Activated CD4-positive, alpha-beta T cell treated with anti-CD3 and anti-CD28 coated beads, Interleukin-2, amount 10 ng/mL, durations not matched to agents 7 days and 5 days (primary cell): ENCODE measurements at places on chromosomes 11 and 22.
A peak's percentile ranks its signal among the peaks of the same experiment; 100 is the strongest.

- H3K27me3 ChIP-seq: no peaks in the 10 kb centered on the region
- no peaks in the 10 kb centered on the region for H3K4me1 ChIP-seq
- H3K27ac ChIP-seq: no peak overlapping the region
- DNase-seq: no peak
- no peak overlapping the region for H3K4me3 ChIP-seq
- H3K36me3 ChIP-seq: no peaks in the 10 kb centered on the region
Measured at GRCh38 chr11:16871368-16871767, 132.9 kb downstream of the C11orf58 start.

GRCh38 chr11:115996808-115997188, 492.6 kb upstream of the CADM1 start:
- H3K4me1 ChIP-seq: no peaks in the 10 kb centered on the region
- DNase-seq: no peak
- no peak overlapping the region for H3K27ac ChIP-seq
- H3K27me3 ChIP-seq: peaks cover under 1% of the 10 kb centered on the region
- no peak overlapping the region for H3K4me3 ChIP-seq

DNA sequence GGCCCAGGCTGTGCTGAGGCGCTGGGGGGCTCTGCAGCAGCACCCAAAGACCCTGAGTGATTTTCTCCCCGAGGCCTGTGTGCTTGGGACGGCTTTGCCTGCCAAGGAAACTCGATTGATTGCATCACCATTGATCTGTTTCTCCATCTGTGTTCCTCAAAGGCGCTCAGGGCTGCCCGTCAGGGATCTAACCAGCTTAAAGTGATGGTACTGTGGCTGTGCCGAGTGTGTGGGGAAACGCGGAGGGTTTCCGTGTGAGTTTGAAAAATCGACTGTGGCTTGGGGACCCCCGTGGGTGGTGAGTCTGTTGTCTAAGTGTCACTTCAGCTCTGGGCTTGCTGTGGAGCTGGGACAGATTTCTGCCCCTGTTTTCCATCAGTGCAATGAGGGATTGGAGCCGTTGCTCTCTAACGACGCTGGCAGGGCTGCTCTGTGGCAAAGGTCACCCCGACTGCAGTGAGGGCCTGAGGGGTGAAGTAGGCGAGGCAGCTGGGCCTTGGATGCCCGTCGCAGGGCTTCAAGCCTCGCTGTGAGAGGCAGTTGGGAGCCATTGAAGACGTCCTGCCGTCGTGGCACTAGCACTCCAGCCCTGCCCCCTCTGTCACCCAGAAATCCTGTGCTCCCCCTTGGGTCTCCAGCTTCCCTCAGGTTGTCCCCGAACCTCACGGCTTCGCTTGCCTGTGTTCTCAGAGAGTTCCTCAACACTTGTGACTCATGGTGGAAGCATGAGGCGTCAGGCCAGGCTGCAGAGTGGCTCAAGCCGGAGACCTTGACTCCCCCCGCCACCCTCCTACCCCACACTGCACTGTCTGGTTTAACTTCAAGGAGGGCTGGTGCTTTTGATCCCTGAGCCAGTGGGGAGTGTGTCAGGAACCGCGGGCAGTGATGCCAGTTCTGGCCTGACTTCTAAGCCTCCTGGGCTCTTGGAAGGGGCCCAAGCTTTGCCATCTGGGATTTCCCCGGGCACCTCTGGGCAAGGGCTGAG, 21.8 kb downstream of the CACNA1I start:
- peaks cover 6% of the 10 kb centered on the region for H3K4me1 ChIP-seq
- no peak overlapping the region for H3K27ac ChIP-seq
- peaks cover 8% of the 10 kb centered on the region for H3K27me3 ChIP-seq
- no peak for DNase-seq
- H3K36me3 ChIP-seq: no peaks in the 10 kb centered on the region

- DNase-seq: no peak
- H3K4me1 ChIP-seq: no peaks in the 10 kb centered on the region
- H3K27me3 ChIP-seq: no peaks in the 10 kb centered on the region
- H3K27ac ChIP-seq: no peak overlapping the region
Measured at GRCh38 chr22:49418341-49418894, 409.3 kb downstream of the BRD1 start.

DNA sequence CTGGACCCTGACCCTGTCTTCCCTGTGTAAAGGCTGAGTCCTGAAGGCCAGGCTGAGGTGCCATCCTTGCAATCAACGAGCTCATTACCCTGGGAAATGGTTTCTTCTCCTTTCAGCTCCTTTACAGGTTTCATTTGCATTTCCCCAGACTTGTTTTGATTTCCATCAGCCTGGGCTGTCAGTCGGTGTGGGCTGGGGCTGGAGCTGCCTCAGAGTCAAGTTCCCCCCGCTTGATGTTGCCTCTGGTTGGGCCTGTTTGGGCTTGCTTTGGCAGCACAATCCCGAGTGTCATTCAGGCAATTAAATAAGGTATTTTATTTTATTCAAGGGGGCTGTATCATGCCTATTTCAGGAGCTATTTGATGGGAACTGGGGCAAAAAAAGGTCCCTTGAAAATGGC, 424.9 kb downstream of the INSC start:
- no peak overlapping the region for H3K4me3 ChIP-seq
- DNase-seq: no peak
- H3K27ac ChIP-seq: no peak overlapping the region
- no peaks in the 10 kb centered on the region for H3K4me1 ChIP-seq
- H3K27me3 ChIP-seq: no peaks in the 10 kb centered on the region

DNA sequence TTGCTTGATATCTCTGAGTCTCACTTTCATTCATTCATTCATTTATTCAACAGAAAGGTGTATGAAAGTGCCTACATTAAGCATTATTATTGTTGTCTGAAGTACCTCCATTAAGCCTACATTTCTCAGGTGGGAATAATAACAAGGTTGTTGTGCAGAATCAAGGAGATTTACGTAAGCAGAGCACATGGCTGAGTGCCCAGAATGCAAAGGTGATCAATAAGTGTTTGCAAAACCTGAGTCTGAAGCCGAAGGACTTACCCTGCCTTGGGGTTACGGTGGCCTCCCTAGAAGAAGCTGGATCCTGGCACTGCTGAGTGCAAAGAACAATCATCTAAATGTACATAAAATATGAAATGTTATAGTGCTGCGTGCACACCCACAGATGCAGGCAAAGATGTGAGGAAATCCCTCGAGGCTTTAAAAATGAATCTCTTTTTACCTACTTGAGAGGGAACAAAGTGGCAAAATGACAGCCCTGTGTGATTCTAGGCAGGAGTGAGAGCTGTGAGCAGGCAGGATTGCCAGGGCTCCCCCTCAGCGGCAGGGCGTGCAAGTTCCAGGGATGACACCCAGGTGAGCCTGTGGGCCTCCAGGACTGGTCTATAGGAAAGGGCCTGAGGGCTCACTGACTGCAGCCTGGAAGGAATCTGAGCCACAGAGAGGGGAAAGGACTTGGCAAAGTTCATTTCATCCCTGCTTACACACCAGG, 133.1 kb upstream of the TBCEL start:
- H3K27ac ChIP-seq: no peak overlapping the region
- no peak overlapping the region for H3K4me3 ChIP-seq
- no peak for DNase-seq
- H3K27me3 ChIP-seq: peaks cover 10% of the 10 kb centered on the region
- H3K36me3 ChIP-seq: no peaks in the 10 kb centered on the region

GRCh38 chr11:115916608-115917007, 412.4 kb upstream of the CADM1 start:
- H3K4me3 ChIP-seq: no peak overlapping the region
- no peaks in the 10 kb centered on the region for H3K27me3 ChIP-seq
- H3K36me3 ChIP-seq: no peaks in the 10 kb centered on the region
- no peak for DNase-seq

DNA sequence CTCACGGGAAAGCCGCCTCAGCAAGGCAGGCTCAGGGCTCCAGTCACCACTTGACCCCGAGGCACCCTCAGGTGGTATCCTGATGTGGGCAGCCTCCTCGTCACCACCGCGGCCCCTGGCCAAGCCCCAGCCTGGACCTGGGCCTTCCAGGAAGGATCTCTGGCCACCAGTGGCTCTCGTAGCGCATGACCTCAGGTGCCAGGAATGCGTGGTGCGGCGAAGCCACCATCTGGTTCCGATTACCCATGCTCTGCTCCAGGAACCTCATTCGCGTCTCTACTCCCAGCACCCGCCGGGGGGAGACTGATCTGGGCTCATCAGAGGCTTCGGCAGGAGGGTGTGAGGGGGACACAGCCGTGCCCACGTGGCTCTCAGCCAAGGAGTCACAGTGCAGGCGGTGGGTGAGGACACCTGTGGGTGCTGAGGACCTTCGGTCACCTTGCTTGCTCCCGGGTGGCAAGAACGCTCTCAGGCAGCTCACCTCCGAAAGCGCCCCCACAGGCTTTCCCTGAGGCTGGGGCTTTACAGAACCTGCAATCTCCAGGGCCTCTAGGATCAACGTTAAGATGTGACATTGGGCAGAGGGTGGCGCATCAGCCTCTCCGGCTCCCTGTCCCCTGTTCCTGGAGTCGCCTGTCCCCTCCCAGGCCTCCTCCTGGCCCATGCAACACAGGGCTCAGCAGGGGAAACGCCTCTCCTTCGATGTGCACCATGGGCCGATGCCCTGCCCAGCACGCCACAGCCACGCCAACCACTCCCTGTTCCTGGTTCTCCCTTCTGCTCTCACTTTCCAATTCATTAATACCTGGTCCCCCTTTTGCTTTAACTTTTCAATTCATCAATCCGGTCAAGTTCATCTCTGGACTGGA, 39.0 kb downstream of the TBX1 start:
- no peaks in the 10 kb centered on the region for H3K36me3 ChIP-seq
- no peak overlapping the region for H3K27ac ChIP-seq
- DNase-seq: no peak
- no peaks in the 10 kb centered on the region for H3K4me1 ChIP-seq
- H3K27me3 ChIP-seq: no peaks in the 10 kb centered on the region

GRCh38 chr22:39013942-39014722, at the start of gene APOBEC3C:
Gene APOBEC3C (plus strand): TSS chr22:39014257. CDS start chr22:39014363, 106 bp downstream.
- peak within 1 kb of the TSS; percentile 98 for H3K4me3 ChIP-seq
- H3K27ac ChIP-seq: peak within 1 kb of the TSS; percentile 97
- no peaks in the 10 kb centered on the region for H3K27me3 ChIP-seq
- H3K4me1 ChIP-seq: peaks cover 47% of the 10 kb centered on the region
- peaks cover 17% of the 10 kb centered on the region for H3K36me3 ChIP-seq

GRCh38 chr11:120613264-120614226, 102.0 kb downstream of the GRIK4 start:
- DNase-seq: no peak
- H3K27ac ChIP-seq: peak overlapping the region; percentile 39
- H3K36me3 ChIP-seq: no peaks in the 10 kb centered on the region
- no peaks in the 10 kb centered on the region for H3K27me3 ChIP-seq
- peaks cover 15% of the 10 kb centered on the region for H3K4me1 ChIP-seq

- DNase-seq: no peak
- H3K27me3 ChIP-seq: peaks cover 10% of the 10 kb centered on the region
- H3K4me1 ChIP-seq: peaks cover 19% of the 10 kb centered on the region
- no peaks in the 10 kb centered on the region for H3K36me3 ChIP-seq
- H3K4me3 ChIP-seq: no peak overlapping the region
Measured at GRCh38 chr11:75386942-75387630, 12.2 kb upstream of the RPS3 start.

DNA sequence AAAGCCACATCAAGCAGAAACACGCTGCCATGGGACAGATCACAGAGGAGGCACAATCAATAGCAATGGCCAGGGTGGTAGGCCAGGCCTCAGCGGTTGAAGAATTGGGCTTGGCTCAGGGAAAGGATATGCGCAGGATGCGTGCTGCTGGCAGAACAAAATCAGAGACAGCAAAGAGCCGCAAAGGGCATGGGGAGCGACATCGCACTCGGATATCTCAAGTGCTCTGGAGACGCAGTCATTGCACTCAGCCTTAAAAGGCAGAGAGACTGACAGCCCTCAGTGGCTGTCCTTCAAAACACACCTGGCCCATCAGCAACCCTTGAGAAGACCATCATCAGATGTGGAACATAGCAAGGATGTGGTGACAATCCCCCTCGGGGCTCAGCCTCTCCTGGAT, 50.5 kb downstream of the CSNK2A3 start:
- H3K36me3 ChIP-seq: no peaks in the 10 kb centered on the region
- DNase-seq: no peak
- H3K4me1 ChIP-seq: no peaks in the 10 kb centered on the region
- H3K4me3 ChIP-seq: no peak overlapping the region
- no peak overlapping the region for H3K27ac ChIP-seq
